Urinary bladder (tissue), 4 donors: ENCODE measurements at places on chromosomes 5 and 9. TPM values are rescaled to one million over a fixed set of nuclear protein-coding genes. Genes with fewer than 3 reads are reported as not detected.

DNA sequence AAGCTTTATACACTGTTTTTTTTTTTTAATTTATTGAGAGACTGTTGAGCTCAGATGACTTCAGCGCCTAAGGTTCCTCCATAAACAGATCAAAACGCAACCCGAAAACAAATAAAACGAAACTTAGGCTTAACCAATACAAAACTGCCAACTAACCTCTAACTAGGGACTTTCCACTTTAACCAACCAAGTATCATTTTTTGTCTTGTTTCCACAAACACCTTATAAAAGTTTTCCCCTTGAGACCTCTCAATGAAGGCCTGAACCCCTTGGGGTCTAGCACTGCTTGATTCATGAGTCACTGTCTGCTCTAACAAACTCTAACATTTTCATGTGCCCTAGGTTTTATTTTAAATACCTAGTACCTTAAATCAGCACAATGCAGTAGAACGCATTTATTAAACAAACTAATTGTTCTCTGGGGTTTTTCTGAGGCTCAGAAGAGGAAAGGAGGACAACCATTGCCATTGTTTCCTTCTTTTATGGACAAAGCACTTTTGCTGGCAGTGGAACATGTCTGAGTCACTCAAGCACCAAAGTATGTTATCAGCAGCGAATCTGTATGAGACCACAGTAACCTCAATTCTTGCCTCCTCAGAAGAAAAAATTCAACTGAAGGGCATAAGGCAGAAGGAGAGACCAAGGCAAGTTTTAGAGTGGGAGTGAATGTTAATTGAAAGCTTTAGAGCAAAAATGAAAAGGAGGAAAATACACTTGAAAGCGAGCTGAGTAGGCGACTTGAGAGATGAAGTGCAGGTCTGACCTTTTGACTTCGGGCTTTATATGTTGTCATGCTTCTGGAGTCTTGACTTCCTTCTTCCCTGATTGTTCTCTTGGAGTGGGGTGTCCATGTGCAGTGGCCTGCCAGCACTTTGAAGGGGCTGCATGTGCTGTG lies 97.7 kb upstream of the HCN1 start:
- no peak for DNase-seq

GRCh38 chr5:82777106-82777505 lies 300.1 kb downstream of the TMEM167A start:
- no peak for DNase-seq

- DNase-seq = no peak
Measured at GRCh38 chr5:59542851-59543820, 350.4 kb downstream of the PDE4D start.

GRCh38 chr9:137639303-137640051 lies 20.7 kb downstream of the EHMT1 start:
- no peak for DNase-seq

DNA sequence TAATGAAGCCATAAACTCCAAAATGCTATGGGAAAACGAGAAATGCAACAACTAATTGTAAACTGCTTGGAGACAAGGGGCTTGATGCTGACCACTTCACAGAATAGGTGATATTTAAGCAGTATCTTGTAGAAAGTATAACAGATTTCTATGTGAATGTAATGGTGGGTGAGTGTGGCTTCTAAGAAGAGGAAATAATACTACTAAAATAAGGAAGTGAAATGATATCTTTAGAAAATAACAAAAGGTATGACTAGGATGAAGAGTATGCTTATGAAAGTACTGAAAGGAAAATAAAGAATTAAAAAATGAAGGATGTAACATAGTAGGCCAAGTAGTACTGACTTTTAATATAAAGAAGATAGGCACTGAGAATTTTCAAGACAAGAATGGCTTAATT lies 94.2 kb downstream of the AGTPBP1 start:
- no peak for DNase-seq

GRCh38 chr9:124662561-124662960 lies 108.5 kb downstream of the NR6A1 start:
- no peak for DNase-seq

DNA sequence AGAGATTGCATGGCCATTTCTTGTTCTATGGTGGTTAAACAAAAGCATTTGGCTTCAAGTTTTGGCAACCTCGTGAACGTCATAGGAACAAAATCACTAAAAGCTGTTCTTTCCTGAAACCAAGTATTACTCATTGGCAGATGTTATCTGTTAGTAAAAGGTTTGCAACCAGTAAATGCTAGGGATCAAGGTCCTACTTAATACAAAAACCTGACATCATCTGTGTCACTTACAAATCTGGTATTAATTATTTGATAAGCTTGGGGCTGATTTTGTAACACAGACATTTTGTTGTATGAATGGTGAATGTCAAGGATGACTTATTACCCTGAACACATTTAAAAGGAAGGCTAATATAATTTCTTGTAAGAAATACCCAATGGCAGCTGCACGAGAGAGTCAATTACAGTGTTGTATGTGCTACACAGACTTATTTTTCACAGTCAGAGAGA lies 486.4 kb upstream of the ZNF608 start:
- DNase-seq = peak; percentile 41

DNA sequence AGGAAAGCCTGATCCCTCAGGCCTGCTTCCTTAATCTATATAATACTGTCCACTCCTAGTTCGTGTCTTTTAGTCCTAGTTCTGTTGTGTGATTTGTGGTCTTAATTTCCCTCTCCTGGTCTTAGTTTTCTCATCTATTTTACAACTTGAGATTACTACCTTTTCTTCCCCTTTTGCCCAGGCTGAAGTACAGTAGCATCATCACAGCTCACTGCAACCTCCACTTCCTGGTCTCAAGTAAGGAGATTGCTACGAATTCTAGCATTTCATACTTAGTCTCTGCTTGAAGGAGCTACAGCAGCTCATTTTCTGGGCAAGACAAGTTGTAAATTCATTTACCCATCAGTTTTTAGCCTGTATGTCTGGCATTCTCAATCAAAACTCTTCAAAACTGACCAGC lies 5.5 kb downstream of the TRIM32 start:
- no peak for DNase-seq

- no peak for DNase-seq
Measured at GRCh38 chr5:2724831-2725230, 26.6 kb downstream of the IRX2 start.

- no peak for DNase-seq
Measured at GRCh38 chr5:126015235-126016181, 407.7 kb upstream of the GRAMD2B start.

GRCh38 chr9:73199886-73200285 lies 48.2 kb downstream of the ANXA1 start:
- DNase-seq = no peak

GRCh38 chr5:78060421-78060820 lies 234.1 kb downstream of the AP3B1 start:
- no peak for DNase-seq

GRCh38 chr5:172172912-172173563 lies 15.0 kb downstream of the STK10 start:
- DNase-seq = no peak

GRCh38 chr9:37994639-37995347 lies 74.2 kb downstream of the SHB start:
- DNase-seq = no peak

GRCh38 chr9:116062206-116062550 lies 91.4 kb upstream of the PAPPA start:
- DNase-seq = no peak

GRCh38 chr9:131335368-131335755 lies 45.8 kb downstream of the PLPP7 start:
- no peak for DNase-seq

GRCh38 chr5:464843-465590 lies 22.0 kb downstream of the EXOC3 start:
- no peak for DNase-seq

GRCh38 chr5:34657988-34658387 lies 1.9 kb downstream of the RAI14 start:
- no peak for DNase-seq

DNA sequence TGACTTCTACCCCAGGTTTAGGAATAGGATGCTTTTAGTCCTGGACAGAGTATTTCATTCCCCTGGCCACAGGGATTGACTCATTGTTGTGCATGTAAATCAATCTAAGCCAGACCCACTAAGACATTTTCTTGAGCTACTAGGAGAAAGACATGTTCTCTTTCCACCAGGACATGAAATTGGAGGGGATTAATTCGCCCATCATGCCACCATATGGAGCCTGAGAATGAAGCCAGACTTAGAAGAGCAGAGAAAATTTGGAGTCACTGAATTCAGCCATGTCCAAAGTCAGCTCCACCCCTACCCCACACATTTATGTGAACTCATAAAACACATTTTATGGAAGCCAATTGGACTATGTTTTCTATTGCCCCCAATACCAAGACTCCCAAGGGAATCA lies 322.5 kb downstream of the NFIB start:
- DNase-seq = no peak

OR13C8 gene
- total RNA-seq = not detected

SLC4A9 gene
- 0.11 TPM for total RNA-seq

DNAI1 gene
- total RNA-seq = not detected

HNRNPAB gene
- total RNA-seq = 46.3 TPM

KIAA1958 gene
- total RNA-seq = 11.3 TPM

HCN1 gene
- 0.26 TPM for total RNA-seq

OR13C5 gene
- total RNA-seq = not detected

GRHPR gene
- 52.2 TPM for total RNA-seq

OR1Q1 gene
- not detected for total RNA-seq
